Psoas muscle (tissue), 8 donors: ENCODE measurements at places on chromosomes 7 and 10. TPM values are rescaled to one million over a fixed set of nuclear protein-coding genes. Genes with fewer than 3 reads are reported as not detected.

DNA sequence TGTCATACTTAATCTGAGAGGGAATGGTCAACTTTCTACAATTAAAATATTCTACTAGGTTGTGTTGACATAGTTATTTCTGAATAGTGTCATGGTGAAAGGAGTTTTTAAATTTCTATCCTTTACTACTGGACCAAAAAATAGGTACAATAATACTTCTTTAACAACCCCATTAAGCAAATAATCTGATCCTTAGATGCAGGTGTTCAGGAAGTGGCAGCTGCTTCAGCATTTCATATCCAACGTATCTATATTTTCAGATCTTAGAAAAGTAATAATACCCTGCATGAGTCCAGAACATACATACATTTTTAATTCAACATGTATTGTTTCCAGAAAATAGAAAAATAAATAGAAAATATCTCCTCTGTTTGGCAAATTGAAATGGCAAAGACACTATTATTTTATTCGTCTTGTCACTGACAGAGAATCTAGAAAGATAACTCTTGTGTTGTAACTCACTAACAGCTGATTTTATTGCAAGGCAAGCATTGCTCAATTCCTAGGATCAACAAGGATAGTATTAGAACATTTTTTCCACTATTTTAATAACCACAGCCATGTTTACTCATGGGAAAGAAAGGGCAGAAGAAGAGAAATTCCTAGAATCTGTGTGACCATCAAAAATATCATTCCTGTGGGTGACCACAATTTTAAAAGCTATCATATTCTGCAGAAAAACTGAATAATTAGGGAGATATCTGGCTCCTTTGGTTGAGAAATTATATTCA is 159.3 kb upstream of the CNTNAP2 start:
- no peak overlapping the region for H3K27ac ChIP-seq
- H3K36me3 ChIP-seq = no peaks in the 10 kb centered on the region
- no peak for DNase-seq
- H3K27me3 ChIP-seq = no peaks in the 10 kb centered on the region
- H3K4me1 ChIP-seq = no peaks in the 10 kb centered on the region

DNA sequence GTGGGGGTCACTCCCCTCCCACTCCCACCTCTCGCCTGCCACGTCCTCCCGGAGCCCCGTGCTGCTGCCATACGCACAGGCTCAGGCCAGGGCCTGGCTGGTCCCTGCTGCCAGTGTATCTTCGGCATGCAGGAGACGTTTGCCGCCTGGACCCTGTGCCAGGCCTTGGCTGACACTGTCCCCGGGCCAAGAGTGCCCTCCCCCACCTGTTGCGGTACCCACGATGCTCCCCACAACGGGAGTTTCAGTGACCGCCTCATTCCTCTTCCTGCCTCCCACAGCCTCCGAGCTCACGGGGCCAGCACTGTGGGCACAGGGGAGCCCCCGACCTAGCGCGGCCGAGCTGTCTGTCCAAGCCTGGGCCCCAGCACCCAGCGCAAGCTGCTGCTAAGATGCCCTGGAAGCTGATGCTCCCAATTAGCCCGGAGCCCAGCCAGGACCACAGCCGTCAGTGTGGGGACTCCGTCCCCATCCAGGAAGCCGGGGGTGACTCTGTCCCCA is 7.4 kb downstream of the TTYH3 start:
- H3K27me3 ChIP-seq = no peaks in the 10 kb centered on the region
- H3K4me1 ChIP-seq = peaks cover 44% of the 10 kb centered on the region
- no peak for DNase-seq
- no peaks in the 10 kb centered on the region for H3K36me3 ChIP-seq
- peak overlapping the region; percentile 62 for H3K27ac ChIP-seq
- H3K4me3 ChIP-seq = peak overlapping the region; percentile 13

DNA sequence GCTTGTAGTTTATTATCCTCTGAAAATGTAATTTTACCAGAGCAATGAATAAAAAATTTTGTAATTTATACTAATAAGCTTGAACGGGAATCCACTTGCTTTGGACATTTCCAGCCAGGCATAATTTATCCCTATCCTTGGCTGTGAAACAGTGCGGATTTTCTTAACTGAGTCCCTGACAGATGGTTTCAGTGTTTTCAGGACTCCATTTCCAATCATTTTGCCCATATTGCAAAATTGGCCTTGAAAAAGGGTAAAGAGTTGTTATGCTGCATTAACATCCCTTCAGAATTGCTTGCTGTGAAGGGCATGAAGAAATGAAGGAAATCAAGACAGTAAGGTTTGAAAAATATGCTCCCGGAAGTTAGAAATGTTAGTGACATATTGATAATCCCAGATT is 57.7 kb downstream of the NXPH1 start:
- no peaks in the 10 kb centered on the region for H3K36me3 ChIP-seq
- no peaks in the 10 kb centered on the region for H3K27me3 ChIP-seq
- no peak overlapping the region for H3K4me3 ChIP-seq
- H3K4me1 ChIP-seq = no peaks in the 10 kb centered on the region
- DNase-seq = no peak

GRCh38 chr7:47038621-47039020 is 543.3 kb downstream of the TNS3 start:
- H3K27me3 ChIP-seq = no peaks in the 10 kb centered on the region
- H3K4me1 ChIP-seq = peaks cover 21% of the 10 kb centered on the region
- H3K27ac ChIP-seq = peak overlapping the region; percentile 39
- no peak overlapping the region for H3K4me3 ChIP-seq
- no peak for DNase-seq

GRCh38 chr10:120803972-120804371 is 47.2 kb upstream of the WDR11 start:
- no peak for DNase-seq
- no peaks in the 10 kb centered on the region for H3K36me3 ChIP-seq
- H3K4me3 ChIP-seq = no peak overlapping the region
- H3K27ac ChIP-seq = no peak overlapping the region
- H3K27me3 ChIP-seq = no peaks in the 10 kb centered on the region

DNA sequence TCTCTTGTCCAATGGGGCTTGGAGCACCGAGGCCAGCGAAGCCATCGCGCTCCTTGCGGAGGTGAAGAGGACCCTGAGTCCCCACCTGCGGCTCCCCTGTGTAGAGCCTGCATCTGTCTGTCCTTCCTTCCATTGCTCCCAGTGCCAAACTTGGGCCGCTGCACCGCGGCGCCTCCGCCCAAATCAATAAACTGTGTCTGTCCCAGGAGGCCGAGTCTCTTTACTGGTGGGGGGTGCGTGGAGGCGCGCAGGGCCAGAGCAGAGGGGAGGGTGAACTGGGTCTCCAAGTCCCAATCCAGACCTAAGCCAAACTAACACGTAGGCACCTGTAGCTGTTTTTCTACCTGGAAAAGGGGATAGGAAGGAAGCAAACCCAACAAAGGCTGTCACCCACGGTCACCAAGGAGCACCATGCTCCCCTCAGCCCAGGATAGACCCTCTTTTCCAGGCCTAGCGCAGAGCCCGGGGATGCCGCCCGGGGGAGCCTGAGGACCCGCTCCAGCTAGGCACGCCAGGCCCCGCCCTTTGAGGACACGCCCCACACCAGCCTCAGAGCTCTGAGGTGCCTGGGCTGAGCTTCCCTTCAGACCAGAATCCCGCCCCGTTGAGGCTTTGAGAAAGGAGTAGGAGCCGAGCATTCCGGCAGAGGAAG is 1.2 kb upstream of the CHAT start:
- no peak for DNase-seq
- no peak overlapping the region for H3K27ac ChIP-seq
- H3K36me3 ChIP-seq = no peaks in the 10 kb centered on the region
- H3K27me3 ChIP-seq = peaks cover 92% of the 10 kb centered on the region
- peaks cover 11% of the 10 kb centered on the region for H3K4me1 ChIP-seq

DNA sequence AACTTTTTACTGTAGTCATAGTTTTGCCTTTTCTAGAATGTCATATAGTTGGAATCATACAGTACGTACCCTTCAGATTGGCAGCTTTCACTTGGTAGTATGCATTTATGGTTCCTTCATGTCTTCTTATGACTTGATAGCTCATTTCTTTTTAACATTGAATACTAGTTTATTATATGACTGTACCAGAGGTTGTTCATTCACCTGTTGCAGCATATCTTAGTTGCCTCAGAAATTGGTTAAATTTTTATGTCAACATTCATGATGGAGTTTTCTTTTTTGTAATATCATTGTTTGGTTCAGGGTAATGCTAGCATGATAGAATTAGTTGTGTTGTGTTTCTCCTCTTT is 94.8 kb upstream of the CDK13 start:
- H3K36me3 ChIP-seq = no peaks in the 10 kb centered on the region
- H3K4me1 ChIP-seq = no peaks in the 10 kb centered on the region
- no peak for DNase-seq
- no peak overlapping the region for H3K27ac ChIP-seq
- H3K27me3 ChIP-seq = no peaks in the 10 kb centered on the region

CLCN1 gene
- total RNA-seq = 2.9 TPM

C7orf33 gene
- total RNA-seq = not detected
